Psoas muscle (tissue), 8 donors: ENCODE measurements at places on chromosomes 16 and 17. TPM values are rescaled to one million over a fixed set of nuclear protein-coding genes. Genes with fewer than 3 reads are reported as not detected.

GRCh38 chr17:80774146-80774545, 217.5 kb upstream of the CHMP6 start:
- no peak for DNase-seq

DNA sequence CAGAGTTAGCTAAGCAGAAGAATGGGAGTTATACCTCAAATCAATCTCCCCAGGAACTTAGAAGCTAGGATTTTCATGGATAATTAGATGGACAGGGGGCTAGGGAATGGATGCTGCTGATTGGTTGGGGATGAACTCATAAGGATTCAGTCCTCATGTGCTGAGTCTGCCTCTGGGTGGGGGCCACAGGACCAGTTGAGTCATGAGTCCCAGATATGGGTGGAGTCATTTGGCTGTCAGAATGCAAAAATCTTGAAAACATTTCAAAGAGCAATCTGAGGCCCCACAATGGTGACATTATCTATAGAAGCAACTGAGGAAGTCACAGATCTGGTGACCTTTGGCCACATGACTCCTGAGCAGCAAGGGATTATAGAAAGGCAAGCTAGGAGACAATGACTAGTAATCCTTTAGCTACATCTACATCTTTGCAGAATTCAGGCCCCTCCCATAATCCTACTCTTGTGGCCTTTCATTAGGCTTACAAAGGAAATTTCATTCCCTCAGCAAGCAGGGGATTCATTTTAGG, 82.6 kb upstream of the CCL2 start:
- no peak for DNase-seq

GRCh38 chr17:42791948-42792347, 6.6 kb downstream of the COA3 start:
- DNase-seq, result no peak

- no peak for DNase-seq
Observed at GRCh38 chr17:80592243-80592642, 47.6 kb downstream of the RPTOR start.

GRCh38 chr17:71709946-71710345, 410.9 kb upstream of the SOX9 start:
- DNase-seq, result no peak

- DNase-seq, result no peak
Observed at GRCh38 chr17:67990909-67991308, 5.4 kb downstream of the C17orf58 start.

GRCh38 chr17:44707755-44708400, 587 bp upstream of the DBF4B start:
- DNase-seq, result no peak

- DNase-seq, result no peak
Observed at GRCh38 chr17:62708587-62708986, 81.1 kb downstream of the MRC2 start.

DNA sequence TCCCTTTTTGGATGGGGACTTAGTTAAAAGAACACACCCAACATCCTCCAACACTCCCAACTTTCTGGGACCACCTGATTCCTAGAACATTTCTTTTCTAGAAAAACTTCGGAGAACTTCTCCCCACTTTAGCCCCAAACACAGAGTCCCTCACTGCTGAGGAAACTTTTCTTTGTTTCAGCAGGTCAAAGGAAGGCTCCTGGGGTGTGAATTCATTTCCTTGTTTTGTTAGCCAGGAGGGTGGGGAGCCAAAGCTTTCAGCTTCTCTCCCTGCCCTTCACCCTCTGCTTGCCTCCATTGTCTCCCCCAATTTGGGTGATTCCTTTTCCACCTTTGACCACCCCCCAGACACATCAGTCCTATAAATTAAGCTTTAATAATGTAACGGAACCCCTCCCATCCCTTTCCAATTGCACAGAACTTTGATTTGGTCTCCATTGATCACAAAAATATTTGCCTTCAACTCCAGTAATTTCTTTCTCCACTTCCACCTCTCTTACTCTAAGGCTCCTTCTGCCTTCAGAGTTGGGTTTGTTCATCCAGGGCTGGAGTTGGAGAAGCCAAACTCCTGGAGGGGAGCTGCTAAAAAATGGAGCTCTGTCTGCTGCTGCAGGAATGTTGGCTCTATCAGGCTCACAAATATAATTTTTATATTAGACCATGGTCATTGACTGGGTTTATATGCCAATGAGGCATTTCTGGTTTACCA, 10.3 kb downstream of the HOXB4 start:
- no peak for DNase-seq

GRCh38 chr16:81831722-81832126, 52.6 kb downstream of the PLCG2 start:
- DNase-seq, result peak; percentile 33

DNA sequence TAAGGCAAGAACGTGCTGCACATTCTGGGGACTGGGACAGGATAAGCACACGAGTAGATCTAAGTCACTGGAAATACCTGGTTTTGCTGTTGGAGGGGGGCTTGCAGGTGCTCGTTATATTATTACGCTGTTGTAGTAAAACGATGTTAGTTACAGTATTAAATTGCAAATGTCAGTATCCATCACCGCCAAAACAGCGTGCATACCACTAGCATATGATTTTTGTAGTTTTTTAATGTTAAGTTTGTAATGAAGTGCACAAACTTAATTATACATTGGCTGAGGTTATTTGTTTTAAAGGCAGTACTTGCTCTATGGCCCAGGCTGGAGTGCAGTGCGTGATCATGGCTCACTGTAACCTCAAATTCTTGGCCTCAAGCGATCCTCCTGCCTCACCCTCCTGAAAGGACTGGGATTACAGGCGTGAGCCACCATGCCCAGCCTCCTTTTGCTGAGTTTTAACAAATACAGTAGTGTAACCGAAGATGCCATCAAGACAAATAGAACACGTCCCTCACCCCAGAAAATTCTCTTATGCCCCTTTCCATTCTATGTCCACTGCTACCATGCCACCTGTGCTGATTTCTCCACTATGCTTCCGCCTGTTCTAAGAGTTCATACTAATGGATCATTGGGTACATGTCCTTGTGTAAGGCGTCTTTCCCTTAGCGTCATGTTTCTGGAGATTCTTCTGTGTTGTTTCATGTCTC, 20.7 kb upstream of the CSNK1D start:
- DNase-seq, result no peak

GRCh38 chr17:17434477-17434876, 42.3 kb upstream of the MED9 start:
- DNase-seq, result no peak

- no peak for DNase-seq
Observed at GRCh38 chr16:78100112-78100467, 636 bp downstream of the WWOX start.

GRCh38 chr17:62761884-62762283, 46.2 kb downstream of the MARCHF10 start:
- no peak for DNase-seq

DNA sequence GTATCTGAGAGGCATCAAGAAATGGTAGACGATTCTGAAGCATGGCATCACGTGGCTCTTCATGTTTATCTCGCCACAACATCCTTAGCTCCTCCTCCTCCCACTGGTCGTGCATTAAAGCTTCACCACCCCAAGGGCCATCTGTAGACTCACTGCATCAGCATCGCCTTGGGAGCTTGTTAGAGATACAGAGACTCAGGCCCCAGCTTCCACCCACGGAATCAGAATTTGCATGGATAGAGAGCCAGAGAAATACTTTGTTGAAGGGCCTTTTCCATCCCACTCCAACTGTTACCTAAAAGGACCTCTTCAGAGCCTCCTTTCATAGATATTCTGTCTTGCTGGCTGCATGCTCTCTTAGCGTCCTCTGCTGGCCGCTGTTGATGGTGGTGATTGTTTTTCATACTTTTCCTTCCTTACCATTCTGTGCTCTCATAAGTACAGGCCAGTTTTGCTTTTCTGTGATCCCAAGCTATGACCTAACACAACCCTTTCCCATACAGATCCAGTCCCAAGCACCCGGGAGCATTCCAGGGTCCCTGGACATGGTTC, 1049.4 kb upstream of the EEF2KMT start:
- no peak for DNase-seq

DNA sequence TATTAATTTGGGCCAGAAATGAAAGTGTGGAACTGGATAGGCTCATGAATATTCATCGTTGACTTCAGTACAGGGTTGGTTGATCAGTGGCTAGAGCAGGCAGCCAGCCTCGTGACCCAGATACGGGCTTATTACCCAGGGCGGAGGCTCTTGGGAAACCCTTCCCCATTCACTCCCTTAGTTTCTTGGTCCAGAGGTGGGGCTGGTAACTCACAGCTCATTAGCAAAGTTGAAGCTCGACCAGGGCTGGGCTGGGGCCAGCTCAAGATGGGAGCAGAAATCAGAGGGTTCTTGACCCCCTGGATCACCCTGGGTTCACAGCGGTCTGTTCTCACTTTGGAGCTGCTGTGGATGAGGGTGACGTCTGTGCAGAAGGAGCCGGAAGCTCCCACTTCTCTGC, 44.6 kb upstream of the GSE1 start:
- DNase-seq, result no peak

DNA sequence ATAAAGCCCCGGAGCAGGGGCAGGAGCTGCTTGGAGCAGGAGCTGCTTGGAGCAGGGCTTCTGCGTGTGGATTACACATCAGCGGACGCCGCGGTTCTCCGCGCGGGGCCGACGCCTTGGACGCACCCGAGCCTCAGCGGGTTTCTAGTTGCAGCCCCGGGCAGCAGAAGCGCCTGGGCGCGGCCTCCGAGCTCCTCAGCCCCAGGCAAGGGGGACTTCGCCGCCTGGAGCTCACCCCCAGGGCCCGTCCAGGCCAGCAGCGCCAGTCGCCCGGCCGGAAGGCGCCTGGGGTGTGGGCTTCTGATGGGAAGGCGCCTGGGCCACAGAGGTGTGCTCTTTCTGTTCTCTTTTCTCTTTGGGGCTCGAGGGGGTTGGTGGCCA, 6.3 kb downstream of the FOXF1 start:
- peak; percentile 28 for DNase-seq

DNA sequence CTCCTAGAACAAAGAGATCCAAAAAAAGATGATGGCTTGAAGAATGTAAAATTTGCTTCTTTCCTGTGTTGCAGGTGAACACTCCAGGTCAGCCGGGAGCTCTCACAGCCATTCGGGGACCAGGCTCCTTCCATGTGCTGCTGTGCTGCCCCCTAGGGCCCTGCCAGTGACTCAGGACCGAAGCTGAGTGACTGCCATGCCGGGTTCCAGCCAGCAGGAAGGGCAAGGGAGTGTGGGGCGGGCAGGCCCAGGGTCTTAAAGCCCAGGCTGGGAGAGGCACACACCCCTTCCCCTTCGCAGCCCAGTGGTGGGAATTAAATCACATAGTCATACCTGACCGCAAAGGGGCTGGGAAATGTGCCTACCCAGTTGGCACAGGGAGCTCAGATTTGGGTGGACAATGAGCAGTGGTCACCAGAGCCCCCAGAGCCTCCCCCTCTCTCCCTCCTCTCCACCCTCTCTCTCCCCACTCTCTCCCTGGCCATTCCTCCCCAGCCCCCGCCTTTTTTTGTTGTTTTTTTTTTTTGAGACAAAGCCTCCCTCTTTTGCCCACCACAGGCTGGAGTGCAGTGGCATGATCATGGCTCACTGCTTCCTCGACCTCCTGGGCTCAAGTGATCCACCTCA, 11.5 kb downstream of the EPOP start:
- no peak for DNase-seq

GRCh38 chr17:57006040-57006439, 28.1 kb downstream of the SCPEP1 start:
- DNase-seq, result no peak

- DNase-seq, result no peak
Observed at GRCh38 chr16:81437865-81438264, 6.7 kb upstream of the CMIP start.

DNA sequence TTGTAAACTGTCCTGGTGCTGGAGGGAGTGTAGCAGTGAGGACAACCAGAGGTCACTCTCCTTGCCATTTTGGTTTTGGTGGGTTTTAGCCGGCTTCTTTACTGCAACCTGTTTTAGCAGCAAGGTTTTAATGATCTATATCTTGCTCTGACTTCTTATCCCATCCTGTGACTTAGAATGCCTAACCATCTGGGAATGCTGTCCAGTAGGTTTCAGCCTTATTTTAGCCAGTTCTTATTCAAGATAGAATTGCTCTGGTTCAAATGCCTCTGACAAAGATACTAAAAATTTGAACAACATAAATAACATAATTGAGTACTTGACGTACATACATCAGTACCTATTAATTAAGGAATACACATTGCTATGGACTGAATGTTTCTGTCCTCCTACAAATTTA, 93.3 kb upstream of the TOM1L1 start:
- DNase-seq, result no peak

DNA sequence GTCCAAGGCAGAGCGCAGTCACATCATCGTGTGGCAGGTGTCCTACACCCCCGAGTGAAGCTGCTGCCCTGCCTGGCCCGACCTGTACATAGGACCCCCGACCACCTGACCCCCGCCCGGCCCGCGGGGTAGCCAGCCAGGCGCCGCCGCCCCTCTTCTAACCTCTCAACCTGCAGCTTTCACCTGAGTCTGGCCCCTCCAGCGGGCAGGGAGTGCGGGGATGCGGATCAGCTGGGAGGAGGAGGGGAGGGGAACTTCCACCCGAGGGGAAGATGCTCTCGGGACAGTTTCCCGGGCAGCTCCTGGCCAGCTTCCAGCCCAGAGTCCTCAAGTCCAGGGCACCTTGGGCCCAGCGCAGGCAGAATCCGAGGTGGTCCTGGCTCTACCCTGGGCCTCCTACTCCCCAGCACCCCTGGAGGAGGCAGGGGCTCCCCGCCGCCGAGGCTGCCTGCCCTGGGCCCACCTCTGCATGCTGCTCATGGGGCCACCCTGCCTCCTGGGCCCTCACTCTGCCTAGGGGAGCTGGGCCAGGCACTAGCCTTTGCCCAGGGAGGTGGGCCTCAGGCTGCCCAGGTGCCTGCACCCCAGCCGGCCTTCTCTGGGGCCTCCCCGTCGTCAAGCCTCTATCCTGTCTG, 2.5 kb downstream of the NME3 start:
- no peak for DNase-seq

GRCh38 chr17:29068818-29069217, 25.9 kb downstream of the PIPOX start:
- no peak for DNase-seq

The GGT6 gene
- polyA plus RNA-seq, result not detected

The KRTAP9-8 gene
- polyA plus RNA-seq, result not detected

The CPNE7 gene
- not detected for polyA plus RNA-seq

The CCL17 gene
- polyA plus RNA-seq, result not detected

The HEATR3 gene
- polyA plus RNA-seq, result 12.1 TPM

The PKD1 gene
- 33.9 TPM for polyA plus RNA-seq

The ARL4D gene
- polyA plus RNA-seq, result 1.3 TPM

The CLEC10A gene
- polyA plus RNA-seq, result 0.87 TPM

The PRSS27 gene
- polyA plus RNA-seq, result 0.07 TPM

The C17orf100 gene
- 1.3 TPM for polyA plus RNA-seq

The CDRT15 gene
- polyA plus RNA-seq, result not detected

The SLC22A31 gene
- polyA plus RNA-seq, result not detected

The CFAP97D1 gene
- 0.01 TPM for polyA plus RNA-seq

The BCKDK gene
- 47.3 TPM for polyA plus RNA-seq

The SP6 gene
- 0.27 TPM for polyA plus RNA-seq

The CA7 gene
- polyA plus RNA-seq, result 0.05 TPM

The MMP15 gene
- 5.9 TPM for polyA plus RNA-seq
